ENCODE measurements at places on chromosomes 2 and 18. TPM values are rescaled to one million over a fixed set of nuclear protein-coding genes. Genes with fewer than 3 reads are reported as not detected.

DCDC2C gene
- not detected for total RNA-seq

ANO7 gene
- 0.12 TPM for total RNA-seq

CUL3 gene
- total RNA-seq, result 74.9 TPM

- DNase-seq, result no peak
Measured at GRCh38 chr18:581096-581495, 916 bp downstream of the CETN1 start.

GRCh38 chr2:42138163-42139015, 30.8 kb upstream of the EML4 start:
- no peak for DNase-seq

GRCh38 chr2:83342860-83343329, 1116.2 kb downstream of the SUCLG1 start:
- DNase-seq, result peak; percentile 6

DNA sequence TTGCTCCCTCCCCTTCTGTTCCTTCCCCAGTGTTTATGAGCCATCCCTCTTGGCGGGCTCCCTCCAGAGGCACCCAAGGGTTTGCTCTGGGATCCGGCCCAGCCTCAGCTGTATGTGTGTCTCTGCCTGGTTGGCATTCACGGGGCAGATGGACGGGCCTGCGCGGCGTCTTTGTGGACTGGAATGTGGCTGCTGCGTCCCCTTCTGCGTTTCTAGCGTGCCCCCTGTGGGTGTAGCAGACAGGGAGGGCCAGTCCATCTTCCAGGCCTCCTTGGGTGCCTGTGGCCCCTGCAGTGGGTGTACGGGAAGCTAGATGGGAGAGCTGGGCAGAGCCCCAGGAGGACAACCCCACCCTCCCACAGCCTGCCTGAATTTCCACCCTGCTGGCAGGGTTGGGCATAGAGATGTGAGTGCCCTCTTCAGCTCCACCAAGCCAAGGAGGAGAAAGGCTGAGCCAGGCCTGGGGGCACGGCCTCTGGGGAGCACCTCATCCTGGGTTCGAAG, 15.7 kb downstream of the GPC1 start:
- DNase-seq, result no peak

- DNase-seq, result no peak
Measured at GRCh38 chr2:101107241-101107640, 43.9 kb downstream of the TBC1D8 start.

DNA sequence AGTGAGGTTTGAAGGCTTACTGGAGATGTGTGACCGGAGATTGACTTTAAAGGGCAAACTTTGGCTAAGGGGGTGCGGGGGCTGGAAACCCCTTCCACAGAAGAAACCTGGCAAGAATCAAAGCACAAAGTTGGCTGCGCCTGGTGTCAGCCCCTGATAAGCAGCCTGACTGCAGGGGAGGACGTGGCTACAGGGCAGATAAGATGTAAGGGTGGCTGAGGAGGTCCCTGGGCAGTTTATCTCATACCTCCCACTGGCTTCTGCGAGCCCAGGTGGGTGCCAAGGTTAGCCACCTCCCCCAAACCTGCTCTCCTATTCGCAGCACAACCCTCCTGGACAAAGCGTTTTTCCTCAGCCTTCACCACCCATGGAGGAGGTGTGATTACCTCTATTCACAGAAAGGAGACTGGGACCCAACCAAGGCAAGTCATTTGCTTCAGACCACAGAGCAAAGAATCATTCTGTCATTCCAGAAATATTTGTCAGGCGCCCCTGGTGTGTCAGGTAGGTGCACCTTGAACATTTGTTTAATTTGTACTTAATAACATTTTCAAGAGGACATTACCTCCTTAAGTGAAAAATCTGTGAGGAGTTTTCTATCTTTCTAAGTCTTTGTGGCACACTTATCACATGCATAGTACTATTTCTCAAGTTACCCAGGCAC, 73.1 kb upstream of the IL1R1 start:
- no peak for DNase-seq

GRCh38 chr2:139631966-139632365, 851.8 kb upstream of the NXPH2 start:
- DNase-seq, result no peak

- no peak for DNase-seq
Measured at GRCh38 chr2:71006323-71006722, 11.7 kb upstream of the TEX261 start.
